ENCODE measurements at places on chromosomes 1 and 21.

DNA sequence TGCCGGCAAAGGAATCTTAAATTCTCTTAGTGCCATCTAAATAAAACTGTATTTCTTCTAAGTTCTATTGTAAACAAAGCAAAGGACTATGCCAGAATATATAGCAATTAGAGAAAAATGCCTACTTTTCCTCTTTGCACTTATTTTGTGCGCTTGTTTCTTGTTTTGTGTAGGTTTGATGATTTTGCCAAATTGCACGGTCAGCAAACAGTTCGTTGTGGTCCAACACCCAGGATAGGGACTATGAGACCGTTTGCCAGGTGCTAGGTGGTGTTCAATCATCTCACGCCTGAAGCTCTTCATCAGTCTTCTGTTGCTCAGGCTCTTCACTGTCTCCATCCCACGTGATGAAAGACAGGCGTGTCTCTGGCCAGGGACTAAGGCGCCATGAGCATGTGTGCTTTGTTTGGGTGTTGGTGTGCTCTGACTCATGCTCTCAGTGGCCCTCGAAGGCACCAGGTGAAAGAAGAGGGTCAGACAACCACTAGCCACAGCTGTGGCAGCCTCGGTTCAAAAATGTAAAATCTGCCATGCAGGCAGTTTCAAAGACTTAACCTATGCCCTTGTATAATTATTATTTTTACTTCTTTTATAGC, 36.9 kb upstream of the KCNE1 start:
- DNase-seq = no peak

DNA sequence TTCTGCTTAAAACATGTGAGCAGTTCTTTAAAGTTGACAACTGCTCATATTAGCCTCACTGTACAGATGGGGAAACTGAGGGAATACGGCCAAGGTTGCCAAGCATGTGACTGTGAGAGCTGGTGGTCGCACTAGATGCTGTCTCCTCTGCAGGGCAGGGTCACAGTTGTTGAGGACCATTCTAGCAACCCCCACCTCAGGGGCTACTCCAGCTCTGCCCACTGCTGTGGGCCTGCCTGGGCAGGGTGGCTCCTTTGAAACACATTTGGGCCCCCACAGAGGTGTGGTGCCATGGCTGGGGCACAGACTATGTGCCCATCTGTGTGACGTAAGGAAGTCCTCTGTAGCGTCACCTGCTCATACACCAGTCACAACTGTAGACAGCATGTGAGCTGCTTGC, 779 bp downstream of the THEM5 start:
- DNase-seq = no peak

GRCh38 chr1:232886271-232886670, 64.1 kb upstream of the NTPCR start:
- no peak for DNase-seq

GRCh38 chr1:180927841-180928240, 15.1 kb downstream of the KIAA1614 start:
- no peak for DNase-seq

Measured in HCT116 (cell line).